GM23338 (cell line): ENCODE measurements at places on chromosomes 16 and 17. TPM values are rescaled to one million over a fixed set of nuclear protein-coding genes. Genes with fewer than 3 reads are reported as not detected.

GRCh38 chr16:82134846-82135245 lies 35.2 kb downstream of the MPHOSPH6 start:
- H3K4me3 ChIP-seq = no peak overlapping the region
- peaks cover 5% of the 10 kb centered on the region; the same call in 1 of the 2 replicates for H3K4me1 ChIP-seq
- H3K27me3 ChIP-seq = no peaks in the 10 kb centered on the region
- no peak overlapping the region for H3K27ac ChIP-seq

- no peaks in the 10 kb centered on the region for H3K36me3 ChIP-seq
- peak; percentile 56 for DNase-seq
- no peaks in the 10 kb centered on the region for H3K27me3 ChIP-seq
Observed at GRCh38 chr17:6753006-6753445, 2.8 kb upstream of the XAF1 start.

- H3K27ac ChIP-seq = no peak overlapping the region
- H3K4me1 ChIP-seq = peaks cover 27% of the 10 kb centered on the region
- no peaks in the 10 kb centered on the region for H3K36me3 ChIP-seq
- peaks cover 60% of the 10 kb centered on the region for H3K27me3 ChIP-seq
- peak; percentile 53 for DNase-seq
- H3K4me3 ChIP-seq = peak overlapping the region; percentile 84
Observed at GRCh38 chr17:76384987-76385891, 830 bp downstream of the SPHK1 start.

GRCh38 chr17:27997522-27997921 lies 45.0 kb upstream of the NLK start:
- H3K4me1 ChIP-seq = peaks cover 9% of the 10 kb centered on the region; the same call in 1 of the 2 replicates
- H3K27me3 ChIP-seq = no peaks in the 10 kb centered on the region
- no peak overlapping the region for H3K27ac ChIP-seq
- no peak overlapping the region for H3K4me3 ChIP-seq
- no peak for DNase-seq
- H3K36me3 ChIP-seq = no peaks in the 10 kb centered on the region

- no peak for DNase-seq
- 0 out of 2 replicates have a peak overlapping the region, but pooled peaks have one; percentile 45 for H3K27ac ChIP-seq
- no peak overlapping the region for H3K4me3 ChIP-seq
Observed at GRCh38 chr16:2518823-2519710, 1.1 kb upstream of the AMDHD2 start.

Gene KRT14
- total RNA-seq = not detected in 2 replicates

Gene PITPNM3
- 1.5 and 2.2 TPM in 2 replicates for total RNA-seq
